ENCODE measurements at places on chromosomes 2 and 18.
A peak's percentile ranks its signal among the peaks of the same experiment; 100 is the strongest.

DNA sequence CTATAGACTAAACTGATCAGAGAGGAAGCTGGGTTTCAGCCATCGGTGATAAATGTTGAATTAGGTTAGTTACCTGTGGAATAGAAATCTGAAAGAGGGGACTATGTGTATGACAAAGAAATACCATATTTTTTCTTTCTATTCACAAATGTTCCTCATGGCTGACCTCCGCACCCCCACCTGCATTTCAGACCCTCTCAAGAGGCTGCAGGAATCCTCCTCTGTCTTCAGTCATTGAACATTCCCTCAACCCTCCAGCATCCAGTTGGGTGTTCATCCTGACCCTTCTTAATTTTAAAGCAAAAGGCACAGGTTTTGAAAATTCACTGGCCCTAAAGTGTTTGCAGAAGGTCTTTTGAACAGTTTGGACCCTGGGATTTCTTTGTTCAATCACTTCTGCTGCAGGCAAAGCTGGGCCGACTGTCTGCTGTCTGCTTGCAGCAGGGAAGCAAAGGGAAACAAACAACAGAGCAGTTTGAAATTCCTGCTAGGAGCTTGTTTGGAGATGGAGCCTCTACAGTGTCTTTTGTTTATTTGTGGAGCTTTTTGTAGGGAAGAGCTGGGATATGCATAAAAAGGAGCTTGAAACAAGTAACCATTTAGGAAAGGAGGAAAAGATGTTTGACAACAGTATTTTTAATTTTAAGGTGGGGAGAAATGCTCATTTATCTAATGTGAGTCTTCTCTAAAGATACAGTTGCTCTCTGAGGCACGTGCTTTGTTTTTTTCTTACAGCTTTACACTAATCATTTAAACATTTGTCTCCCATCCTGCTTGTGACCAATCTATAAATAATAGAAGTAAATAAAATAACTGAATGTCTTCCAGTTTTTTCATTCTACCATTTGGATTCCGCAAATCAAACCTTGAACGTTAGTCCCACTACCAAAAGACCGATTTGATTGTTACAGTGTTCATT is 213.3 kb upstream of the MMADHC start:
- peak; percentile 57 for DNase-seq

GRCh38 chr2:122692400-122693083 is 937.1 kb downstream of the TSN start:
- no peak for DNase-seq

GRCh38 chr2:95007822-95008221 is 17.7 kb upstream of the MAL start:
- DNase-seq: no peak

DNA sequence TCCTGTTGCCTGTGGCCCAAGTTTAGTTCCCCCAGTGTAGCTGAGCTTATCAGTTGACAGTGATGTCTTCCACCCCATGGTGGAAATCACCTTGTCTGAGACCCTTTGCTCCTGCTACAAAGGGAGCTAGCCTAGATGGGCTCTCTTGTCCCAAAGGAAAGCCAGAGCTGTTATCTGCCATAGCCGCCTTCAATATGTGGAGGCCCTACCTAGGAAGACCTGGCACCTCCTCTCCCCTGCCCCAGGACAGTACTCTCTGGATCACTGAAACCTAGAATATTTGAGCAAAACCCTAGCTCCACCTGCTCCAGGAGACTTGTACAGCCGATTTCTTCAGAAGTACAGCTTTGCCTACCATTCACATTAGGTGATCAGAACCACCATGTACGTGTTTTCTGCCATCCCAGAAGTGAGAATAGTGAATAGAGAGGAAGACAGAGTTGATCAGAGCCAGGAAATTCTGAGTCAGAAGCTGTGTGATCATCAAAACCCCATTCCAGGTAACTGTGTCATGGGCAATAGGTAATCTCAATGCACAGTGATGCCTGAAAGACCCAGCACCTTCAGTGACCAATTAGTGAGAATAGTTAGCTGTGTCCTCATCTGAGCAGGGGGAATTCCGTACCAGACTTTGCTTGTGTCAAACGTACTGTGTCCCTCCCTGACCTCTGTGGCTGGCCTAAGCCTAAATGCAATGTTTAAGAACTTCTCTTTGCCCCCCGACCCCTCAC is 138.4 kb upstream of the ALPP start:
- DNase-seq: no peak

- DNase-seq: no peak
Measured at GRCh38 chr2:237708491-237708890, 81.1 kb downstream of the LRRFIP1 start.

DNA sequence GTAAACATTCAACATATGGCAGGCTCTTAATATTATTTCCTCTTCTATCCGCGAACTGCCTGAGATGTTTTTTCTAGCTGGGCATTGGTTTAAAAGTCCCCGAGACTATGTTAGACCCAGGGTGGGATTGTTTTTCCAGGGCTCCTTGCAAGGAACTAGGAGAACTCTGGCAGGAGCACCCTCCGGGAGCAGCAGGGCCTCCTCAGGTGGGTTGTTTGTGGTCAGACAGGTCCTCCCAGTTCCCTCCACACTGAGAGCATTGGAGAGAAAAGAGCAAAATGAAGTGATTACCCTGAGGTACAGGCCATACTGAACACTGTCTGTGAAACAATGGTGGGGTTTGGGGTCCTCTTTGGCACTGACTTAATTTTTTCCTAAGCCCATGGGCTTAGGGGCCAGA is 115.9 kb upstream of the LGALSL start:
- DNase-seq: no peak

- no peak for DNase-seq
Measured at GRCh38 chr2:232348936-232349335, 29.6 kb upstream of the ALPP start.

- DNase-seq: no peak
Measured at GRCh38 chr2:11683966-11684365, 14.0 kb upstream of the NTSR2 start.

- DNase-seq: no peak
Measured at GRCh38 chr18:58980991-58981390, 116.3 kb downstream of the ZNF532 start.

- peak; percentile 94 for DNase-seq
Measured at GRCh38 chr2:27380626-27381545, at the start of gene ZNF513. Gene ZNF513 (minus strand): TSS chr2:27380734. CDS start chr2:27380526, 208 bp downstream.

GRCh38 chr2:81976998-81977397 is 1672.4 kb upstream of the LRRTM1 start:
- DNase-seq: no peak

DNA sequence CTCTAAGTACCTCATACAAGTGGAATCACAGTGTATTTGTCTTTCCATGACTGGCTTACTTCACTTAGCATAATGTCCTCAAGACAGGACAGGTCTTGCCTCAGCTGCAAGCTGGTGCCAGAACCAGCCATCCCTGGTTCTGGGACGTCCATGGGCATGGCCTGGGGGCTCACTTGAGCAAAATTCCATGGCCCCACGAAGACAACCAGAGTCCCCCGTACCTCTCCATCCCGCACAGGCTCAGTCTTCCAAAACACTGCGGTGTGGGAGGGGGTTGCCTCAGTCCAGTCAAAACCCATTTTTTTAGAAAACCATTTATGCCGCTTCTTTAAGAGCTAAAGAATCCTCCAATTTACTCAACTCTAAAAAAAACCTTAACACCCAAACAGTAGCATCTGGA is 21.7 kb upstream of the CABLES1 start:
- no peak for DNase-seq

DNA sequence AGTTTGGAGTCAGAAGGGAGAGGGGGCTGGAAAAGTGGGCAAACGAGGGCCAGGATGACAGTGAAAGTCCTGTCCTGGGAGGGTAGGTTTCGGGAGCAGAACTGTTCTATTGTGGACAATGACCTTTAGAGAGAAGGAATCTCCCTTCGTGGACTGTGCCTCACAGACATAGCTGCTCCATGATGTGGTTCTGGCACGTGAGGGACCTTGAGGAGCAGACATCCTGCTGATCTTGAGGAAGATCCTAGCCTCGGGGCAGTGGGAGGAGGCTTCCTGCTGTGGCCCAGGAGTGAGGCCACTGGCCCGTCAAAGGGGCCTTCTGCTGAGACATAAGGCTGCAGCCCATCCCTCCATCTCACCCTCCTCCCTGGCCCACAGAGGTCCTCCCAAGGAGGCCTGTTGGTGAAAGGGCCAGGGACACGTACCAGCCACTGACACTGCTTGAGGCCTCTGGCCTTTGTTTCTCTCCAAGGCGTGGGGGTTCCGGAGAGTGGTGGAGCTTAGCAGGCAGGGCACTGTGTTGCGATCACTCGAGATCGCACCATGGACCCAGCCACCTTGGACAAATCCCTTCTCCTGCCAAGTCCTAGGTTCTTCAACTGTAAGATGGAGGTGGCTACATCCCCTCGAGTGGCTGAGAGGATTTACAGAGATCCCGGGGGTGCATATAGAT is 167.2 kb downstream of the CELF4 start:
- DNase-seq: no peak

DNA sequence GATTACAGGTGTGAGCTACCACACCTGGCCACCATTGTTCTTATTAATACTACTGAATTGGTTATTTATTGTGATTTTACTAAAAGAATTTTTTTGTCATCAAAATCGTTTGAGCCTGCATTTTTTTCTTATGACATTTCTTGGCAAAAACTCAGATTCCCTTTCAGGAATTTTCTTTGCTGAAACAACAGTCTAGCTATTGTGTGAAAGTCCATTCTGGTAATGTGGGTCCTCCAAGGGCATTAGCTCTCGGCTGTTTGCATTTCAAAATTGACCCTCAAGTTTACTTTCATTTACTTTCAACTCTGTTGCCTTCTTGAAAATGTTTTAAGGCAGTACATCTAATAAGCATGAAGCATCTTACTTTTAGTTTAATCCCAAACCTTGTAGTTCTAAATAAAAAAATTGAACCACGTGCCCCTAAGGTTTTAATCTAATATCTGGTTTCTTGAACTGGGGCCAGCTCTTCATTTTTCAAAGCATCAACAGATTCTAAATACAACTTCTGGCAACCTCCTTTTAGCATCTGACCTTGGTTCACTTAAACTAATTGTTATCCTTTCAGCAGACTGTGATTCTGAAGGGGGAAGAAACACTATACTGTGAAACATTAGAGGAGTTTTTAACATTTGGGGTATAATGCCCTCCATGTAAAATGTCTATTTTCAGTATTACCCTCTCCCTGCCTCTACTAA is 325.2 kb upstream of the RAB12 start:
- DNase-seq: no peak

- DNase-seq: no peak
Measured at GRCh38 chr2:67289921-67290371, 107.2 kb upstream of the ETAA1 start.

DNA sequence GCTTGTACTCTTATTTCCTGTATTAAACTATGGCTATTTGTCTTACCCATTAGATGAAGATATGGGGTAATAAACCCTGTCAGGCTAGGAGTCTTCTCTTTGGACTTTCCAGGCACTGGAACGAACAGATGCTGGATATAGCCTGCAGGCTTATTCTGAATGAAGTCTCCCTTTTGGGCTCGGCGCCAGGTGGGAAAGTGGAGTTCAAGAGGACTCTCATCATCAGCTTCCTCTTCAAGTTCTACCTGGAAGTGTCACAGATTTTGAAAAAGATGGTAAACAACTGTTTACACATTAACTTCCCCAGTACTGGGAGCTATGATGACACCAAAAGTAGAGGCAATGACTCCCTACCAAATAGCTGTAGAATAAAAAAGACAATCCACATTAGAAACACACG is 27.9 kb downstream of the AOX1 start:
- no peak for DNase-seq

GRCh38 chr2:235050980-235051351 is 99.1 kb downstream of the SH3BP4 start:
- no peak for DNase-seq

- DNase-seq: no peak
Measured at GRCh38 chr2:235418918-235419317, 74.9 kb upstream of the AGAP1 start.

DNA sequence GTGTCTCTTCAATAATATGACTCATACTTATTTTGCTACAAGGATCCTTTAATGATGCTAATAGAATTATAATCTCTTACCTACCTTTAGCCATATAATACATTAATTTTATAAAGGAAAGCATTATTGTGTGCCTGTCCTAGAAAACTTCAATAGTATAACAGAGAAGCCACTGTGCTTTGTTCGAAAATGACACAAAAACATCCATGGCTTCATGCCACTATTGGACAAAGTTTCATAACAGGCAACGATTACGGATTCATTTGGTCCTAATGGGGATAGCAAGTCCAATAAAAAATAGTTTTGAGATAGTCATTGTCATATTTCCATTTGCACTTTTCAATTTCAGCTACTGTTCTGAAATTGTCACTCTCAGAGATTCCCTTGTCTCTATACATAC is 52.5 kb upstream of the CCDC150 start:
- no peak for DNase-seq

DNA sequence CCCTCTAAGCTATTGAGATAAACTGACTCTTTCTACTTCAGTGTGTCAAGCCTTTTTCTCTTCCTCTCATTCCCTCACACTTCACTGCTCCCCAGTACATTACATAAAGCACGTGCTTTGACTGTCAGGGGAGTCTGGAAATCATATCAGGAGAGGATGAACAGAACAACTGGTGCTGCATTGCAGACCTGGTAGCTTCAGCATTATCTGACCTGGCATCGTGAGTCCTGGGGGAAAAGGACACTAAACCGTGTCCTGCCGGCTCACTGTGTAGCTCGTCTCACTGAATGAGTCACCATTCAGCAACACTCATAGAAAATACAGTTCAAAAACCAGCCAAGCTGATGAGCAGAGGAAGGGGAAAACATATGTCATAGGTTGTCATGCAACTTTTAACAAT is 108.5 kb upstream of the UNC80 start:
- DNase-seq: no peak

- DNase-seq: no peak
Measured at GRCh38 chr2:55428258-55428657, 8.6 kb upstream of the CCDC88A start.

DNA sequence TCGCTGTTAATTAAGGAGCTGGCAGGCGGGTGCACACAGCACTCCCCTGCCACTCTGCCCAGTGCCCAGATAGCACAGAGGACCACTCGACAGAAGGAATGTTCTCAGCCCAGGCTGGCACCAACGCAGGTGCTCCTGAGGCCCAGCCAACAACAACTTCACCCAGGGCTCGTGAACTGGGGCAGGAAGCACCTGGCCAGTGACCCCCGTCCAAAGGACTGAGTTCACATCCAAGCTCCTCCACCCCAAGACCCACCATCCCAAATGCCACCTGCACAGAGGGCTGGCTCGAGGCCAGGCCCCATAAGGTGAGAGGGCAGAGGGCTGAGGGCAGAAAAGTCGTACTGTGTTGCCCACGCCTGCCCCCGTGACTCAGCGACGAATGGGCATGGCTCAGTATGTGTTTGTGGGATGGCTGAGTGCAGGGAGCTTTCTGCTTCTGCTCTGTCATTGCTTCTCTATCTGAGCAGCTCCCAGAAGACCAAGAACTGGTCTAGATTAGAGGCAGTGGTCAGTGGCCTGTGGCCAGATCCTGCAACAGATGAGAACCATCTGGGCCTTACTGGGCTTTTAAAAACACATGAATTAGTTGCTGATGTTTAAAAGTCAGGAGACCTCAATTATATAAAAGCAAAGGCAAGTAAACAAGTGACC is 68.4 kb downstream of the POLR1A start:
- no peak for DNase-seq

DNA sequence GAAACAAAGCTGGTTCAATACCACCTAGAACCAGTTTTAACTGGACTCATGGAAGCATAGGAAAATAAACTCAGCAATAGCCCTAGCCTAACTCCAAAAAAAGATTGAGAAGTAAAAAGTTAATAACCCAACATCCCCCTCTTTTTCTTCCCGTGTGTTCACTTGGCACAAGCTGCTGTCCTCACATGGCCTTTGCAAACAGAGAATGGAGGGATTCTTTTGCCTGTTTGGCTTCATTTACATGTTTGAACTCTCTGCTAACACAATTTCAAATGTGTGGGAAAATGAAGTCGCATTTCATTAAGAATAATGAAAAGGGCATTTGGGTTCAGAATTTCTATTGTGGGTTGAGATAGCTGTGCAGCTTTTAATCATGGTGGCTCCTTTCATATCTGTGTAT is 589.2 kb upstream of the LRRTM1 start:
- no peak for DNase-seq

Measured in NT2/D1 (cell line).